Frontal cortex (tissue), 4 donors: ENCODE measurements at places on chromosomes 2 and 18. TPM values are rescaled to one million over a fixed set of nuclear protein-coding genes. Genes with fewer than 3 reads are reported as not detected.
A peak's percentile ranks its signal among the peaks of the same experiment; 100 is the strongest.

KLF7 gene
- 52.6 TPM for total RNA-seq

SMAD4 gene
- 63.2 TPM for total RNA-seq

HES6 gene
- total RNA-seq, result 67.7 TPM

SEMA4C gene
- 52.6 TPM for total RNA-seq

ELOA2 gene
- total RNA-seq, result not detected

FTCDNL1 gene
- total RNA-seq, result 2.0 TPM

FOXD4L1 gene
- 0.41 TPM for total RNA-seq

PIEZO2 gene
- 2.4 TPM for total RNA-seq

DNA sequence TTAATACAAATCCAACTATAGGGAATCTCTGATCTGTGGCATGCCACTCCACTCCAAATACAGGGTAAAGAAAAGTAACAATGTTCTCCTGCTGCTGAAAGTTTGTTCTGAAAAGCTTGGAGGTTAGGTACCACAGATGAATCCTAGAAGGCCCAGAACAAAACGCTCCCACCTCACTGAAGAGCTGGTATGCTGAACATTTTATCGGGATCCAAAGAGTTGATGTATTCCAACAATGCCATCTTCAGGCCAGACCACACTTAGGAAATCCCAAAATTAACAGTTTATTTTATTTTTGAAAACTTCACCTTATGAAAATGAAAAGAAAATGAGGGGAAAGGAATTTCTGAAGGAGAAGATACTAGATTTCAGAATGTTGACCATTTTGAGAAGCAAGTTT lies 145.1 kb upstream of the CDH19 start:
- peak; percentile 23 for DNase-seq

DNA sequence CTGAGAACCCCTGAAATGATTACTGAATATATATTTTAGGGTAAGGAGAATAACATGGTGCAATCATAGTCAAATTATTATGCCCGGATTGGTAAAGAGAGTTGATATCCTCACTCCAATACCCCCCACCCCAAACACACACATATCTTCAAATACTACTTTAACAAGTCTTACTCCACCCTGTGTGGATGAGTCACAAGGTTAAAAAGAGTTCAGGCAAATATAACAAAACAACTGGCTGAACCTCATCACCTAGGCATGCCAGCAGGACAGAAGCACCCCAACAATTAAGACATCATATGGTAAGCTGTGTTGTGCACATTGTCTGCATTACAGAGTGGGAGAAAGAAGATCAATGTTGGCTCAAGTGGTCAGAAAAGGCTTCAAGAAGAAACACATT lies 857.4 kb downstream of the TDRD15 start:
- no peak for DNase-seq

DNA sequence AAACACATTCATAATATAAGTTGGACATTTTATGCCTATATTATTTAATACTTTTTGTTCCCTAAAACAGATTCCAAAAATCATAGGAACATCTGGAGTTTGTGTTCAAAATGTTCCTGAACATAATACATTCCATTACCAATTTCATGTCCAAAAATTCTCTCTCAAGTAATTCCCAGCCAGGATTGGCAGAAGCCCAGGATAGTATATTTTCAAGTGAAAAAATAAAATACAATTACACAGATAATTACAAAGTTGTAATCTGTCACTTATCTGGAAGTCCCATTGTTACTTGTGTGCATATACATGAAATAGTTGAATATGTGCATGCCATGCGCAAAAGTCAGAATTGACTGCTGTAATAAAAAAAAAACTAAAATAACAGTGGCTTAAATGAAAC lies 5.2 kb upstream of the SCN7A start:
- no peak for DNase-seq

DNA sequence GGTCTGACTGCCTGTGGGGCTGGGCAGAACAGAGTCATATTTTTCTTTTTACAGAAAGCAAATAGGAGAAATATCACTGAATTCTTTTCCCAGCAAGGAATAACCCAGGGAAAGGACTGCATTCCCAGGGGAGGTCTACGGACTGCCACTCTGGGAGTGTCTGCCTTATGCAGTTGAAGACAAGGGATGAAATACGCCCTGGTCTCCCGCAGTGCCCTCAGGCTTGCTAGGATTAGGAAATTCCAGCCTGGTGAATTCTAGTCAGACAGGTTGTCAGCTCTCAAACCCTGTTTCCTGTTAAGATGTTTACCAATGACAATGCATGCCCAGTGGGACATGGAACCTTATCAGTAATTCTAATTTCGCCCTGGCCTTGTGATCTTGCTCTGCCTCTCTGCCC lies 30.3 kb upstream of the PDK1 start:
- no peak for DNase-seq

DNA sequence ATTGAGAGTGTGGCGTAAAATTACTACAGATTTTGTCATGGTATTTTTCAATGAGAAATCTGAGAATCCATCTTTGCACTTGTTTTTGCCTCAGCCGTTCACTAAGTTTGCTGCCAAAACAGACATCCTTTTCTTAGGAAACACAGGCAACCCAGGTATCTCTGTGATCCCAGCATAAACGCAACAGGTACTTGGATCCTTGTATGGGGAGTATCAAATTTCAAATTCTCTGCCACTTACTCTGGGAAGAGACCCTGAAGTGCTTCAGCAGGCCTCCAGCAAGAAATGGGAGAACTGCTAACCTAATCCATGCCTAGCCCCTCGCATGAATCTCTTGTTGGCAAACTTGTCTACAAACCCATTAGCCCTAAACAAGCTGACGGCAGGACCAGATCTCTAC lies 83.1 kb downstream of the BCL11A start:
- DNase-seq, result no peak

- DNase-seq, result no peak
Measured at GRCh38 chr18:3263132-3263700, 1.3 kb downstream of the MYL12B start.

DNA sequence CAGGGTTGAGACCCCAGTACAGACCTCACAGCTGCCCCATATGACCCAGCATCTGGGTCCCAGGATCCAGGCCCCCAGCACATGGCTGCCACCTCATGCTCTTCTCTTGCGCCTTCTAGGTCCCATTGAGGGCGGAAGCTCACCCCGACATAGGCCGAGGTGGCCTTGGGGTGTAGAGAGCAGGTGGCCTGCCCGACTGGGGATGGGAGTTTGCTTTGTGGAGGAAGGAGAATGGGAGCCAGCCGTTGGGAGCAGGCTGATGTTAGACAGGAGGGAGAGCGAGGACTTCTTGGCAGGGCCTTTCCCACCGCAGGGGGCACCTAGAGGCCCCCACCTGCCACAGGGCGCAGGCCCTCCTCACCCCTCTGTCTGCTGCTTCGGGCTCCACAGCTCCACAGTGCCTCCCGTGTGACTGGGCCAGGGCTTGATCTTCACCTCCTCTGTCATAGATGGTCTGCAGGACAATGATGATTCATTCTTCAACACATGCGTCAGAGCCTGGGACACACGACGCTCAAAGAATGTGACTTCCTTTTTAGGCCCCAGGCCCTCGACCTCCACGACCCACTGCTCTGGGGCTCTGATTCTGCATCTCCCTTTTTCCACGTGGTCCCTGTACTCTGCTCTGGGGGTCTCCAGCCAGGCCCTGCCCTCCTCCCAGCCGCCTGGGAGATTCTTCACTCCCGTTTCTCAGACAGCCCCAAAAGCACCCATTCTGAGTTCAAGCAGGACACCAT lies 86.6 kb upstream of the ODC1 start:
- DNase-seq, result no peak

GRCh38 chr2:73089270-73090030 lies 17.9 kb upstream of the SFXN5 start:
- DNase-seq, result no peak

- DNase-seq, result no peak
Measured at GRCh38 chr2:57443973-57444521, 602.6 kb upstream of the VRK2 start.

GRCh38 chr2:45331410-45331786 lies 279.7 kb downstream of the SRBD1 start:
- DNase-seq, result no peak

GRCh38 chr2:210250622-210251021 lies 25.4 kb upstream of the ACADL start:
- DNase-seq, result no peak

DNA sequence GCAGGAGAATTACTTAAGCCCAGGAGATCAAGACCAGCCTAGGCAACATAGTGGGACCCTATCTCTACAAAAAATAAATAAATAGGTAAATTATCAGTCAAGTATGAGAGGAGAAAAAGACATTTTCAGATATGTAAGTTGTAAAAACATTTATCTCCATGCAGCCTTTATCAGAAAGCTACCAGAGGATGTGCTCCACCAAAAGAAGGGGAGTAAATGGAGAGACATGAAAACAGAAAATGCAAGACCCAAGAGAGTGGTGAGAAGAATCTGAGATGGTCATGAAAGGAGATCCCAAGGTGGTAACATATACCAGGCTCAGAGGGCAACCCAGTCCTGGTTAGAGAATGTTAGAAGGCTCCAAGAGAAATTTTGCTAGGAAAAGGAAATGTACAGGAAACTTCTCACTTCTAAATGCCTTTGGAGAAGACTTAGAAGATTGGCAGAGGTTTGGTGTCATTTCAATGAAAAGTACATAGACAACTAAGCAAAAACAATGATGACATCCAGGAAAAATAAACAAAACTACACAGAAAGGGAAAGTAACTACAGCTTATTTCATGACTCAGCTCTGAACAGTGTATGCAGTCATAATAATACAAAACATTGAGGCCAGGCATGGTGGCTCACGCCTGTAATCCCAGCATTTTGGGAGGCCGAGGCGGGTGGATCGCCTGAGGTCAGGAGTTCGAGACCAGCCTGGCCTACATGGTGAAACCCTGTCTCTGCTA lies 19.5 kb downstream of the CIB4 start:
- no peak for DNase-seq

- no peak for DNase-seq
Measured at GRCh38 chr2:168178520-168179324, 68.7 kb downstream of the STK39 start.

DNA sequence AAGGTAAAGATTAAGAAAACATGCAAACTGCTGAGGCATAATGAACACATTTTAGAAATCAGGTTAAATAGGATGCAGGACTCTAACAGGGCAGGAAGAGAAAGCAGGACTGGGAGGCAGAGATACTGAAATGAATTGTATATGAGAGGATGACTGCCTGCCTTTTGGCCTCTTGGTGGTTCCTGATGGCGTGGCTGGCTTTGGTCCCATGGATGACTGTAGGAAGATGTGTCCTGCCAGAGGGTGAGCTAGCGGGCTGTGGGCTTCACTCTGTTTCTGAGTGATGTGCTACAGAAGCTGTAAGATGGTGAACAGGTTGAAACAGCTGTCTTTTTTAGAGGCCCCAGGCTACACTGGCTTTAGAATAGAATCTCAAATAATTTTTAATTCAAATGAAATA lies 517.0 kb downstream of the SLC4A3 start:
- no peak for DNase-seq

DNA sequence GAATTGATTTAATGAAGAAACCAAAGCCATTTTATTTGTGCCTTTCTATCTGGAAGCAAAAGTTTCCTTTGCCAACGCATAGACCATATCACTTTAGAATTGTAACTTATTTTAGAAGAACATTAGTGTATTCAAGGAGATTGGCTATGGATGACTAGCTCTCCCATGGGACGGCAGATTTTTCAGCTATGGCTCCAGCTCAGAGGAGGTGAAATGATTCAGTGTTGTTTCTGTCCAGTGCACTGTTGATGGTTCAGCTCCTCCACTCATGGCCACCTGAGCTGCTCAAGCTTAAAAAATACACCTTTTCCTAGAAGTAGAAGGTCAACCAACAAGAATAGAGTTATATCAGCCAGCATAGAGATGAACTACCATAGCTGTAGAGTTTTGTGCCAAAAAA lies 1597.5 kb upstream of the PIK3C3 start:
- DNase-seq, result no peak

DNA sequence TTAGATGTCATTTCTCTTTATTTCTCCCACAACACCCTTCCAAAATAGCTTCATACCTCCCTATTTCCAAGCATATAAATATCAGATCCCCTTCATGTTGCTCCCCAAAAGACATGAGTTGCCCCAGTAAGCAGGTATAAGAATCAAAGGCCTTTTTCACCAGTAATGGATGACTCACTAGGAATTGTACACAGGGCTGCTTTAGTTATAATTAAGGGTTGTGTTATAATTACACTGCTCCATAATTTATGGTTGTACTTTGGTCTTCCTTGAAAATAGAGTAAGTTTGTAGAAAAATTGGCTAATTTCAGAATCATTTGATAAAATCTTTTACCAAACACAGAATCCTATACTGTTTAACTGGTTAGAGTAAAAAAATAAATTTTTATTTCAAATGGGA lies 8.8 kb upstream of the AQP4 start:
- no peak for DNase-seq

GRCh38 chr2:152396763-152397162 lies 61.8 kb downstream of the FMNL2 start:
- DNase-seq, result no peak
